ENCODE measurements at places on chromosomes 1 and 21. TPM values are rescaled to one million over a fixed set of nuclear protein-coding genes. Genes with fewer than 3 reads are reported as not detected.

DNA sequence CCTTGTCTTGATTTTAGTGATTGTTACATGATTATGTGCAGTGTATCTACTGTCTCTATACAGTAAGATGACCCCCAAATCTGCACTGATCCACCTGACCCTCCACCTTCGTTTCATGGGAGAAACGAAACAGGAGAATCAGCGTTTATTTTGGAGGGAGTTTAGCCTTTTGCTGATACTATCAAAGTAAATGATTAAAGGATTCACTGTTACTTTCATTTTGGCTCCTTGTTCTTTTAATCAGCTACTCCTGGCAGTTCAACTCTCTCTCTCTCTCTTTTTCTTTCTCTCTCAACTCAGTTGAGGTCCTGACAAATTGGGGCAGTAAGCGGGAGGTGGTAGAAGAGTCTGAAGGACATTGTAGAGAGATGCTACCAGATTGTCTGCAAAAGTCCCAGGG is 9.9 kb upstream of the OR6K3 start:
- DNase-seq: no peak

DNA sequence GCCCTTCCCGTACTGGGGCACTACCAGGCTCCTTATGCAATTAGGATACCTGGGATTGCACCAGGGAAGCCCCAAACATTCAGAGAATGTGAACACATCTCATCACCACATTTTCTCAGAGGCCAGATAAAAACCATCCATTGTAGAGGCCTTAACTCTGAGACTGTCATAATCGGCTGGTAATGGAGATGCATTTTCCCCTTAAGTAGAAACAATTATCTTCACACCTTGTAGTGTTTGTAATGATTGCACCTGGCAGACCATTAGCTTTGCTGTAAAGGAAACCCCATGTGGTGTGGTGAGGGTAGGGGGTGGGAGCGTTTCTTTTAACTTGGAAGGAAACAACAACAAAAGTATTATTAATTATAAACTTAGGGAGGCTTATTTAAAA is 90.0 kb upstream of the TLR5 start:
- no peak for DNase-seq

DNA sequence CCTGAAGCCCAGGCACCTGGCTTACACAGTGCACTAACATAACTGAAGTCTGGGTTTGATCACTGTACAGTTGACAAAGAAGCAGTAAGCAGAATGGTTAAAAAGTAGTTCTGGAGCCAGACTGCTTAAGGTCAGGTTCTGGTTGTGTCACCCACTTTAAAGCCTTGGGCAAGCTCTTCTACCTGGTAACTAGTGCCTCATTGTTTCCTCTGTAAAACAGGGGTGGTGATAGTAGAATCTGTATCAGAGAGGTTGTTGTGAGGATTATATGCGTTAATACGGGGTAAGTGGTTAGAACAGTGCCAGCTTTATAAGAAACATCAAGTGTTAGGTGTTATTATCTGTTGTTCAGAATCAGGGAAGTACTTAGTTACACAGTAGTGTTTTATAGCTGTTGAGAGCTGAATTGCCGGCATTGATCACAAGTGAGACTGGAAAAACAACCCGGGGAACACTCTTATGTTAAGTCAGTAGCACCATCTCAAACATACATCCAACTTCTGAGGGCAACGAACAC is 3.7 kb downstream of the BACH1 start:
- DNase-seq: no peak

- no peak for DNase-seq
Observed at GRCh38 chr1:82371844-82372498, 571.2 kb downstream of the ADGRL2 start.

Gene C4BPB
- 0.54 TPM for total RNA-seq

Gene SLC45A1
- 6.0 TPM for total RNA-seq

Measured in thoracic aorta (tissue), 2 donors.